Panc1 (cell line): ENCODE measurements at places on chromosomes 3 and 15.

DNA sequence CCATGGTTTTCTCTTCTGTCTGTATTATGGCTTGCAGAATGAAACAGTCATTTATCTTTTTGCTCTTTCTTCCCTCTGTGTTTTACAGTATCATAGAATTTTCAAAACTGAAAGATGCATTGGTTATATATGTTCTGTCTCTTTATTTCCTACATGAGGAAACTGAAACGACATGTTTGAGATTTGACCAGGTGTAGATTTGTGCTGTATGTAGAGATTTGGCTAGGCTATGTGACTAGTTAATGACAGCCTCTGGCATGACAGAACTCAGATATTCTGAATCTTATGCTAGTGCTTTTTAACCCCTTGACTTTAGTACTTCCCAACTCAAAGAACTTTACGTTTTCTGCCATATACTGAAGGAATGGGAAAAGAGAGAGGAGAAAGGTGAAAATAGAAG lies 151.0 kb downstream of the TCF12 start:
- no peaks in the 10 kb centered on the region for H3K4me1 ChIP-seq
- no peaks in the 10 kb centered on the region for H3K36me3 ChIP-seq
- no peak overlapping the region for H3K27ac ChIP-seq
- no peaks in the 10 kb centered on the region for H3K27me3 ChIP-seq
- no peak for DNase-seq
- no peak overlapping the region for H3K4me3 ChIP-seq

DNA sequence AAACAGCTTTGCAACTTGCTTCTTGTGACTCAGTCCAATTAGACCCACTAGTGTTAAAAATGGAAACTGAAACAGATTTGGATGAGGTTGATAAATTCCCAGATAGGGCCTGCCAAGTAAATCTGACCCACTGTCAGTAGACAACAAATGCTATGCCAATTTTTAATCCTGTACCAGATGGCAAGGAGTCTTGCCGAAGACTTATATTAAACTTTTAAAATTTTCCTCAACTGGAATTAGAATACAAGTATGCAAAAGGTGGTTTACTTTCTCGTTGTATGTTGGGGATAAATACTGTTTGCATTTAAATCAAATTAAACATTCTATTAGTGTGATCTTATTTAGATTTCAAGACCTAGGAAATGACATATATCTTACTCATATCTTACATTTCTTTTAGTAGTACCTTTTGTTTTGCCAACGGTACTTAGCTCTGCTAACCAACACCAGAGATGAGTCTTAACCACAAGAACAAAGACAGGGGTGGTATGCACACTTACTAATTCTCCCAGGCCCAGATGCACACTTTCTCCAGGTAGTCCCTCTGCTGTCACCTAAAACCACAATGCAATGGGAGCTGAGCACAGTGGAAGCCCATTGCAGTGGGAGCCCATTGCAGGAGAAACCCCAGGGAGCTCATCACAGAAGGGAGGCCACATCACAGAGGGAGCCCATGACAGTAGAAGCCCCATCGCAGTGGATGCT lies 77.8 kb downstream of the WWTR1 start:
- no peaks in the 10 kb centered on the region for H3K36me3 ChIP-seq
- H3K27me3 ChIP-seq, result no peaks in the 10 kb centered on the region
- peak; percentile 91 for DNase-seq
- peak overlapping the region; percentile 100 for H3K27ac ChIP-seq
- H3K4me1 ChIP-seq, result peaks cover 100% of the 10 kb centered on the region
- no peak overlapping the region for H3K4me3 ChIP-seq

GRCh38 chr15:47505712-47506328 lies 211.5 kb upstream of the SEMA6D start:
- no peak overlapping the region for H3K4me3 ChIP-seq
- no peaks in the 10 kb centered on the region for H3K27me3 ChIP-seq
- H3K4me1 ChIP-seq, result no peaks in the 10 kb centered on the region
- no peaks in the 10 kb centered on the region for H3K36me3 ChIP-seq
- no peak for DNase-seq

DNA sequence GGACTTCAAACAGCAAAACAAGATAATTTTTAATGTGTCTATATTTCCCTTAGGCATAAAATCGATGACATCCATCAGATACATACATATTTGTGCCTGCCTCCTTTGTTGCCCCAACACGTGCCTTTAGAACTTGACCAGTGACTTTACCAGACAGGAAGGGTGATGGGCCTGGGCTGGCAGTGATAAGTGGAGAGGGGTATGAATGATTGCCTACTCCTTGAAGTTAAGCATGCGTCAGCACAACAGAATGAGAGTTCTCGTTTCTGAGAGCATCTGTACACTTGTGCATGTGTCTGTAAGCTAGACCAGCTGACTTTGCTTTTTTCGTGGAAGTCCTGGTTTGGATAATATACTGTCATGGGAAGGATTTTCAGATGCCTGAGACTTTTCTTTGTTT lies 54.9 kb upstream of the COL6A6 start:
- H3K4me1 ChIP-seq, result no peaks in the 10 kb centered on the region
- no peak overlapping the region for H3K4me3 ChIP-seq
- no peaks in the 10 kb centered on the region for H3K36me3 ChIP-seq
- DNase-seq, result no peak
- H3K27ac ChIP-seq, result no peak overlapping the region

- H3K4me3 ChIP-seq, result no peak overlapping the region
- H3K27ac ChIP-seq, result no peak overlapping the region
- no peaks in the 10 kb centered on the region for H3K4me1 ChIP-seq
Measured at GRCh38 chr15:29945943-29946596, 123.8 kb upstream of the TJP1 start.

GRCh38 chr3:59473636-59474035 lies 423.8 kb upstream of the CFAP20DC start:
- no peaks in the 10 kb centered on the region for H3K4me1 ChIP-seq
- no peaks in the 10 kb centered on the region for H3K27me3 ChIP-seq

DNA sequence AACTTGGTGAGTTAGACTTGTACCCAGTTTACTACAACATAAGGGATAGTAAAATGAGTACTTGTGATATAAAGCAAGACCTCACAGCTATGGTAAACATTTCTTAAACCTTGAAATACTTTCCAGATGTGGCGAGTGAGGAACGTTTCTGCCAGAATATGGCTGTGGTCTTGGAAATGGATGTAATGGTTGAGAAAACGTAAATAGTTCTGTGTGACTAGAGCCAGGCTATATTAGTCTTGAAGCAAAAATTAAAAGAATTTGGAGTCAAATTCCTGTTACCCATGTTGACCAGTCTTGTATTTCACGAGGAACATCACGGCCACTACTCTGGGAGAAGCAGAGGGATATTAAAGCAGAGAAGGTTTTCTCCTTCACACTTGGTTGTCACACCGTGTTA lies 15.3 kb downstream of the OR4F15 start:
- no peaks in the 10 kb centered on the region for H3K4me1 ChIP-seq
- DNase-seq, result no peak
- H3K27me3 ChIP-seq, result peaks cover 15% of the 10 kb centered on the region
- no peak overlapping the region for H3K4me3 ChIP-seq

GRCh38 chr3:56987238-56987895 lies 73.1 kb upstream of the SPATA12 start:
- H3K27me3 ChIP-seq, result no peaks in the 10 kb centered on the region
- no peaks in the 10 kb centered on the region for H3K36me3 ChIP-seq
- no peak overlapping the region for H3K4me3 ChIP-seq
- peaks cover 8% of the 10 kb centered on the region for H3K4me1 ChIP-seq
- DNase-seq, result no peak
- no peak overlapping the region for H3K27ac ChIP-seq

- no peaks in the 10 kb centered on the region for H3K4me1 ChIP-seq
- H3K36me3 ChIP-seq, result no peaks in the 10 kb centered on the region
- H3K27me3 ChIP-seq, result peaks cover 18% of the 10 kb centered on the region
- no peak overlapping the region for H3K27ac ChIP-seq
- H3K4me3 ChIP-seq, result no peak overlapping the region
- no peak for DNase-seq
Measured at GRCh38 chr3:124599779-124600693, 130.2 kb upstream of the UMPS start.

- DNase-seq, result no peak
- H3K4me3 ChIP-seq, result no peak overlapping the region
- H3K4me1 ChIP-seq, result peaks cover 9% of the 10 kb centered on the region; the same call in 1 of the 2 replicates
- no peaks in the 10 kb centered on the region for H3K36me3 ChIP-seq
- no peak overlapping the region for H3K27ac ChIP-seq
- no peaks in the 10 kb centered on the region for H3K27me3 ChIP-seq
Measured at GRCh38 chr3:188832961-188833721, 338.6 kb upstream of the TPRG1 start.

DNA sequence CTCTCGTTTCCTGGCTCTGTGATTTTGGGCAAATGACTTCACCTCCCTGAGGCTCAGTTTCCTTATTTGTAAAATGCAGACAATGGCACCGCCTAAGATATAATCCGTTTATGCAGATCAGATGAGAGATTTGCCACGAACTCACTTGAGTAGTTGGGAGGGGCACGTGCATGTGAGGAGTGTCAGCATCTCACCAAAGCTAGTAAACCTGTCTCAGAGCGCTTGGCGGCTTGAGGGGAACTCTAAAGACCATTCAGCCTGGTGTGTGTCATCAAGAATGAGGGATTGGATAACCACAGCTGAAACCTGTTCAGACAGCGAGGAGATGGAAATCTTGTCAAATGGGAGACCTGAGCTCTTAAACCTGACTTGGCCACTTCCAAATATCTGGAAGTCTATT lies 48.7 kb downstream of the BDH1 start:
- no peak overlapping the region for H3K27ac ChIP-seq
- DNase-seq, result no peak
- H3K27me3 ChIP-seq, result no peaks in the 10 kb centered on the region
- peaks cover 4% of the 10 kb centered on the region for H3K4me1 ChIP-seq
- H3K36me3 ChIP-seq, result no peaks in the 10 kb centered on the region
- H3K4me3 ChIP-seq, result no peak overlapping the region

- no peaks in the 10 kb centered on the region for H3K27me3 ChIP-seq
- no peak overlapping the region for H3K27ac ChIP-seq
- no peak overlapping the region for H3K4me3 ChIP-seq
Measured at GRCh38 chr3:159748425-159748824, 240.2 kb upstream of the IL12A start.

- no peaks in the 10 kb centered on the region for H3K4me1 ChIP-seq
- no peak overlapping the region for H3K27ac ChIP-seq
- no peaks in the 10 kb centered on the region for H3K27me3 ChIP-seq
- no peak overlapping the region for H3K4me3 ChIP-seq
- no peaks in the 10 kb centered on the region for H3K36me3 ChIP-seq
Measured at GRCh38 chr3:80771085-80771484, 990.4 kb downstream of the GBE1 start.

- H3K4me1 ChIP-seq, result peaks cover under 1% of the 10 kb centered on the region; the same call in 1 of the 2 replicates
- H3K4me3 ChIP-seq, result no peak overlapping the region
- no peaks in the 10 kb centered on the region for H3K27me3 ChIP-seq
- DNase-seq, result no peak
- no peak overlapping the region for H3K27ac ChIP-seq
Measured at GRCh38 chr15:81333363-81333762, 9.4 kb upstream of the STARD5 start.

DNA sequence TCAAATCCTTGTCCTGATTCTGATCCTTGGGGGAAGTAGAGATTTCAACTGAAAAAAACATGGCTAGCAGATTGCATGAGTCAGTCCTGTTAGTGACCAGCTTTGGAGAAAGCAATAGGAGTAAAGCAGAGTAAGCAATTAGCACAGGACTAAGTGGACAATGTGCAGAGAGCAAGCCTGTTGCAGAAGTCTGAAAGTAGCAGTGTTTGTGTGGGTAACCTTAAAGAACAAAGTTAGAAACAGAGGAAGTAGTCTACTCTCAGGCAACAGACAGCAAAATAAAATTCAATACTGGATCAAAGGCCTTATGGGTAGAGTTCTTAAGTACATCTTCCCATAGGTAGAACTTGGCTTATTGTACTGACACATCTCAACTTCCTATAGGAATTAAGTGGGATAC lies 916.8 kb downstream of the CADM2 start:
- H3K36me3 ChIP-seq, result no peaks in the 10 kb centered on the region
- no peak overlapping the region for H3K4me3 ChIP-seq
- no peak overlapping the region for H3K27ac ChIP-seq
- no peaks in the 10 kb centered on the region for H3K27me3 ChIP-seq

GRCh38 chr3:40524222-40524567 lies 565 bp upstream of the ZNF621 start:
- DNase-seq, result no peak
- peak overlapping the region; percentile 88 for H3K27ac ChIP-seq
- H3K36me3 ChIP-seq, result no peaks in the 10 kb centered on the region; the same call in 1 of the 2 replicates
- 0 out of 2 replicates have a peak, but pooled peaks cover 4% of the 10 kb centered on the region for H3K4me1 ChIP-seq

DNA sequence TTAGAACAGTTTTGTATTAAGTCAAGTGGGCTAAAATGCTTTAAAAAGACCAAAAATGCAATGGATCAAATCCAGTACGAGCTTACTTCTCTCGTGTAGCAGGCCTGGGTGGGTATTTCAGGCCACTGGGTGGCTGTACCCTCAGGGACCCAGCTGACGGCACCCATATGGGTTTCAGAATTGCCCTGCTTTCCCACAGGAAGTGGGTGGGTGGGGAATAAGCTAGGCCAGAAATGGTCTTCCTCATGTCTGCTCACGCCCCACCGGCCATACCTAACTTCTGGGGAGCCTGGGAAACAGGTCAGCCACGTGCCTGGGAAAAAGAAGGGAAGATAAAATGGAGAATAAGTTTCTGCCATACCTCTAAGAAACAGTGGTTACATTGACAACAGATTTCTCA lies 20.3 kb downstream of the GPR160 start:
- H3K27ac ChIP-seq, result no peak overlapping the region
- peaks cover 3% of the 10 kb centered on the region; the same call in 1 of the 2 replicates for H3K27me3 ChIP-seq
- DNase-seq, result no peak
- no peaks in the 10 kb centered on the region for H3K36me3 ChIP-seq
- H3K4me1 ChIP-seq, result no peaks in the 10 kb centered on the region

GRCh38 chr3:64473466-64473865 lies 214.3 kb downstream of the ADAMTS9 start:
- H3K27ac ChIP-seq, result no peak overlapping the region
- no peak overlapping the region for H3K4me3 ChIP-seq
- no peaks in the 10 kb centered on the region for H3K27me3 ChIP-seq
- DNase-seq, result no peak

GRCh38 chr3:179750720-179751328 lies 98.0 kb downstream of the USP13 start:
- no peaks in the 10 kb centered on the region for H3K27me3 ChIP-seq
- H3K4me3 ChIP-seq, result no peak overlapping the region
- no peaks in the 10 kb centered on the region for H3K4me1 ChIP-seq
- H3K27ac ChIP-seq, result no peak overlapping the region
- no peak for DNase-seq
- H3K36me3 ChIP-seq, result no peaks in the 10 kb centered on the region

DNA sequence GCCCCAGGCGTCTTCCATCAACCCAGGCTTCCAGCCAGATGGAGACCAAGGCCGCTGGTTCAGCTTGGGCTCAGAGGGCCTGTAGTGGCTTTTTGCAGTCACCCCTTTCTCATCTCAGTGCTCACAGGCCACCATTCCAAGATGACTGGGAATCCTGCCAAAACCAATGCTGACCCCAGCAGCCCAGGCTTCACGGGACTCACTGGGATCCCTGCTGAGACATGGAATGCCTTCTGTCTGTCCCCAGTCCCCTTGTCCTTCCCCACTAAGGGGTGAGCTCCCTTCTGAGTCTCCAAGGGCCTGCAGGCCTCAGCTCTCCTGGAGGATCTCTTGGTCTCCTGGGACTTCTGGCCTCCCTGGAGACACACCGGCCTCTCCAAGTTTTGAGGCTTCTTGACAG lies 77.4 kb upstream of the SEC13 start:
- no peaks in the 10 kb centered on the region for H3K4me1 ChIP-seq
- H3K27ac ChIP-seq, result no peak overlapping the region
- H3K36me3 ChIP-seq, result no peaks in the 10 kb centered on the region
- H3K27me3 ChIP-seq, result no peaks in the 10 kb centered on the region
- no peak for DNase-seq
